Umbilical cord (tissue), 2 donors: ENCODE measurements at places on chromosomes 13 and 19. TPM values are rescaled to one million over a fixed set of nuclear protein-coding genes. Genes with fewer than 3 reads are reported as not detected.

- no peak for DNase-seq
These were observed 46.0 kb downstream of the RBM26 start for GRCh38 chr13:79360095-79360494.

IQCN gene
- total RNA-seq, result 2.4 TPM

FGF9 gene
- total RNA-seq, result 4.1 TPM

- no peak for DNase-seq
These were observed 1375.6 kb downstream of the EFNB2 start for GRCh38 chr13:105159841-105160240.

- DNase-seq, result no peak
These were observed 16.5 kb upstream of the LATS2 start for GRCh38 chr13:21077788-21078353.

ZNF814 gene
- 20.0 TPM for total RNA-seq
